ENCODE measurements at places on chromosomes 5 and 9.

- no peak for DNase-seq
Measured at GRCh38 chr5:84215521-84215920, 169.2 kb downstream of the EDIL3 start.

GRCh38 chr9:249025-249424 is 34.4 kb downstream of the DOCK8 start:
- DNase-seq, result no peak

DNA sequence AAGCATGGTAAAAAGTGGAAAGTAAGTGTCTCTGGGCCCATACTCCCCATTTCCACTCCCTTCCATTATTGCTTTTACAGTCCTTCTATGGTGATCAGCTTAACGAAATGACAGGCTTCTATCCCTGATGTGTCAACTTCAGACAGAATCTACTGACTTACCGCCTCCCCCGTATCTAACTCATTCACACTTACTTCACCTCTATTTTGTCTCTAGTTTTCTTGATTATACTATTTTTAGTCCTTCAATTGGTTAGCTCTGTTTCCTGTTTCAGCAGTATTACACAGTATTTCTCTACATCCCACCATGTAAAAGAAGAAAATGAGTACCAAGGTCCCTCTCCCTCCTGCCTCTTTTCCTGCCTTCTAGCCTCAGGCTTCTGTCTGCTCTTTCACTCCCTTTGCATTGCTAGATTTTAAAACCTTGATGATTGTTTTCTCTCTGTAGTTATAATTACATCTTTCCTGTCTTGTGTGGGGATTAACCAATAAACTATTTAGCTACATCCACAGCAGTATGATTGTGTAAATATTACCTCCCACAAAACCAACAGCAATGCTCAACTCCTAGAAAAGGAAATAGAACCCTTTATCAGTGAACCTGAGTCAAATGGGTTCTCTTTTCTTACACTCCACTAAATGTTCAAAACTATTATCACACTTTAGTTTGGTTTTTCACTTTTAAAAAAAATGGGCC is 53.4 kb downstream of the GNAQ start:
- no peak for DNase-seq

DNA sequence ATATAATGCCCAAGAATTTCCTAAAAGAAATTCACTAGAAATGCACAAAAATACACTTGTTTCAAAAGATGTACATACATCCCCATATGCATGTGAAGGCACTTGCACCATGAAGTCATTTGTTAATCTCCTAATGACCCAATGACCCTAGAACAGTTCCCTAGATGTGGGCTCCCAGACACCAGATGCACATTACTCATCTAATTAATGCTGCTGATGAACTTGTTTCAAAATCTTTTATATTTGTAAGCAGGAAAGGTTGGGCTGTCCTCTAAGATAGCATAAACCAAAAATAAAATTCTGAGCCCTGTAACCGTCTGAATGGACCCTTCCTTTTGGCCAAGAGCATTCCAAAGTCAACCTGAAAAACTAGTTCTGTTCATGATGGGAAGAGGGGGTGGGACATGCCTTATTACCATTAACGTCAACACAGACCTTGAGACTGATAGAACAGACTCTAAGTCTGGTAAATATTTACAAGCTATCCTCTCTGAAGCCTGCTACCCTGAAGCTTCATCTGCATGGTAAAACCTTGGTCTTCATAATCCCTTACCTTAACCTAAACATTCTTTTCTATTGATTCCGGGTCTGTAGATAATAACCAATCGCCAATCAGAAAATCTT is 91.0 kb upstream of the DAPK1 start:
- no peak for DNase-seq

- DNase-seq, result no peak
Measured at GRCh38 chr9:130548103-130548502, 31.3 kb upstream of the FUBP3 start.

- DNase-seq, result no peak
Measured at GRCh38 chr5:159202151-159202550, 7.2 kb downstream of the RNF145 start.

GRCh38 chr5:86314951-86315350 is 302.8 kb upstream of the COX7C start:
- no peak for DNase-seq

DNA sequence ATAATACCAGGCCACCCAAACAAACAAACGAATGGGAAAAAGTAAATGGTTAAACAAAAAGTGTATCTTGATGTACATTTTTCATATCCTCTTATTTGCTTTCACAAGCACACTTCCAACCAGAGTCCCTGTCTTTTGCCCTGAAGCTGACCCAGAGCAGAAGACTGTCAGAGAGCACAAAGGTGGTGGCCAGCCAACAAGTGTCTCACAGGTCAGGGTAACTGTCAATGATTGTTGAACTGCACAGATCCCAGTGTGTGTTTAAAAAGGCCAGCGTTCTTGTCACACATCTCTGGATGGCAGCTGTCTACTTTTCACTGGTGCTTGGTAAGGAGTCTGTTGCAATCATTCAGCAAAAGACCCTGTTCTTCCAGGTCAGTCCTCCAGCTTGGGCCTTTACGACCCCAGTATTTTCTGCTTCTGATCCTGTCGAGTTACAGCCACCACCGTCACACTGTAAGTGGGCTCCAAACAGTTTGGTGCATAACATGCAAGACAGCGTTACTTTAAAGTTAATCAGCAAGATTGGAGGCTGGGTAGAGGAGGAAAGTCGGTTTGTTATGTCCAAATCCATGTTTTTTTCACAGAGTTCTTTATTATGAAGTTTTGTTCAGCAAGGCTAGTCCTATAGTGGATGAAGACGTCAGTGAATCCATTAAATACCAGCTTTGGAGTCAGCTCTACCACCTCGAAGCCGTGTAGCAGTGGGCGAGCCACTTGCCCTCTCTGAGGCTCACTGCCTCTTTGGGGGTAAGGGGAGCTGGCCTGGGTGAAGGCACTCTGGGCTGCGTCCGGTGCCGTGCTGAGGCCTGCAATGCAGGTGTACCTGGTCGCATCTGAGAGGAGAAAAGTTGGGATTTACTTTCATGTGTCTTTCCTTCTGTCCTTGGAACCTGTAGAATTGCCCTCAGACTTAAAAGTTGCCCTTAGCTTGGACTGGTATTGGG is 265.7 kb downstream of the AOPEP start:
- no peak for DNase-seq

DNA sequence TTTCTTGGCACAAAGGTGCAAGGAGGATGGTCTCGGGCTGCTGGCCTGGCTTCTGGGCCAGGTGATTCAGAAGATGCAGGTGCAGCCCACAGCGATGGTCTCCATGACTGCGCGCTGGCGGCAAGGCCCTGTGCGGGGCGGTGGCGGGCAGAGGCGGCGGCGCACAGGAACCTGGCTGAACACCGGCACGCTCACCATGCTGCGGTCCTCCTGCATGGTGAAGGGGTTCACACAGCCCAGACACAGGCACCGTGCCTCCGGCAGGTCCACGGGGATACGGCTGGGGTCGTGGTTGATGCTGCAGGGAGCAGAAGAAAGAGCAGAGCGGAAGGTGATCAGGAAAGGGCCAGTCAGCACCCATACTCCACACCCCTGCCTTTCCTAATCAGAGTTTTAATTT is 4.8 kb downstream of the IL17B start:
- no peak for DNase-seq

- no peak for DNase-seq
Measured at GRCh38 chr5:117242028-117242427, 667.4 kb upstream of the SEMA6A start.

- DNase-seq, result no peak
Measured at GRCh38 chr5:4676934-4677333, 463.2 kb upstream of the ADAMTS16 start.

GRCh38 chr5:146390469-146390868 is 51.8 kb downstream of the POU4F3 start:
- no peak for DNase-seq

DNA sequence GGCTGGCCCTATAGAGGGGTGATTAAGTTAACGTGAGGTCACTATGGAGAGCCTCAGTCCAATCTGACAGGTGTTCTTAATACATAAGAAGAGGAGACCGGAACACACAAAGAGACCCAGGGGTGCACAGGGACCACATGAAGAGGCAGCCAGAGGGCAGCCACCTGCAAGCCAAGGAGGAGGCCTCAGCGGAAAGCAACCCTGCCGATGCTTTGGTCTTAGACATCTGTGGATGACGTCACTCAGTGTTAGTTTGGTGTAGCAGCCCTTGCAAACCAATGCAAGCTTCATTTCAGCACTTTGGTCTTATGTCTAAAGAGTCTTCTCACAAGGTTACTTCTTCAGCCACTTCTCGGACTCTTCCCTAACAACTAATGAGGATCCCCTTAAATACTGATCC is 47.6 kb upstream of the GRHPR start:
- no peak for DNase-seq

- DNase-seq, result no peak
Measured at GRCh38 chr9:136323371-136323789, 4.0 kb upstream of the GPSM1 start.

DNA sequence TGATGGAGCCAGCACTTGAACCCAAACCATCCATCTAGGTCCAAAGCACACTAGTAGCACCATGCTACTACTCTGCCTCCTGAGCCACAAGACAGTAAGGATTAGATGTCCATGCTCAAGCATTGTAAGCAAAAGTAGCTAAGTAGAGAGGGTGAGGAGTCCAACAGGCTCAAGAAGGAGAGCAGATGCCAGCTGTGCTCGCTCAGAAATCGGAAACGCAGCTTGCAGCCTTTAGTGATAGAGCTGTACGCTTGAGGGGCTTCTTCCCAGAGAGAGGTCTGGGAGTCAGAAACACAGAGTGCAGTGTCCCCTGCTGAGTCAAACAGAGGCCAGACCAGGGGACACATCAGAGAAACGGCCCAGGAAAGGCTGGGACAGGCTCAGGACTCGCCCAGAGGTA is 32.7 kb upstream of the GABRP start:
- DNase-seq, result no peak

GRCh38 chr5:112921026-112921832 is 798 bp downstream of the REEP5 start:
- DNase-seq, result peak; percentile 41

- DNase-seq, result no peak
Measured at GRCh38 chr9:108445431-108446071, 410.2 kb downstream of the ACTL7B start.

GRCh38 chr5:118592229-118593002 is 395.9 kb downstream of the DTWD2 start:
- DNase-seq, result no peak

- no peak for DNase-seq
Measured at GRCh38 chr5:169025491-169025890, 275.4 kb downstream of the SLIT3 start.

All from activated gamma-delta T cell (primary cell).